ENCODE measurements at places on chromosomes 2 and 18.

DNA sequence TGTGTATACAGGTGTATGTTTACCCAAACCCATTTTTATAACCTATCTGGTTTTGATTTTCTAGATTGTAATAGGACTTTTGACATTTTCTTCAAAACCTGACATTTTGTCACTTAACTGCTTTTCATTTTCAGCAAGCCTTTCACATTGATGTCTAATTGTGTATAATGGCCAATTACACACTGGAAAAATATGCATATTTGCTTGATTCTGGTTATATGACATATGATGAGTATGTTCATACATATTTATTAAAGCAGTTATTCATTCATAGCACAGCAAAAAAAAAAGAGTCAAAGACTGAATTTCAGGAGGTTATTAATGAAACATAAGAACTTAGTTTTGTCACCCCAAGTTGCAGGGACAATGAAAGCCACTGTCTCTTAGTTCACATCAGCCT is 307.7 kb upstream of the TNP1 start:
- DNase-seq: no peak

GRCh38 chr2:8230466-8230865 is 451.4 kb upstream of the ID2 start:
- no peak for DNase-seq

DNA sequence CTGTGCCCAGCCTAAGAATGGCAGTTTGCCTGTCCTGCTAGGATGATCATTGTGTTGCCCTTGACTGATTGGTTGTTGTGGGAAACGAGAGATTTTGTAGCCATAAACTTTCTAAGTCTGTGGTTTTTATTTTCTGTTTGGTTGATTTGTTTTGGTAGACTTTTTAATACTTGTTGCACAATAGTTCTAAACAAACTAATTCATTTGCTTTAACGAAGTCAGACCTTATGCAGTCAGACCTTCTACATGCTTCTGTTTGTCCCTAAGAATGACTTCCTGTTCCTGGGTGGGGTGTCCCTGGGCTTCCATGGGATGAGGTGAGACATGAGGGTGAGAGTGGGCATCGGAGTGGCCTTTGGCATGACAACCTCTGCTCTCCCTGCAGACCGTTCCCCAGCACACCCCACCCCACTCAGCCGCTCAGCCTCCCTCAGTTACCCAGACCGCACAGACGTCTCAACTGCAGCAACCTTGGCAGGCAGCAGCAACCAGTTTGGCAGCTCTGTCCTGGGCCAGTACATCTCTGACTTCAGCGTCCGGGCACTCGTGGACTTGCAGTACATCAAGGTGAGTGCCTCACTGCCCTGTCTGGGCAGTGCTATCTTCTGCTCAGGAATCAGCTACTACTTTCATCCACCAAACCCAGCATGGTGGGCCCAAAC is 7.8 kb upstream of the CNNM3 start:
- no peak for DNase-seq

- no peak for DNase-seq
These were observed 4.3 kb upstream of the CNDP1 start for GRCh38 chr18:74529811-74530583.

GRCh38 chr2:1674276-1674675 is 70.0 kb downstream of the PXDN start:
- DNase-seq: no peak

GRCh38 chr18:9673296-9674251 is 34.5 kb upstream of the RAB31 start:
- DNase-seq: no peak

- no peak for DNase-seq
These were observed 219.8 kb downstream of the DYSF start for GRCh38 chr2:71672826-71673795.

- DNase-seq: no peak
These were observed 91.3 kb upstream of the SEC11C start for GRCh38 chr18:59048378-59048777.

DNA sequence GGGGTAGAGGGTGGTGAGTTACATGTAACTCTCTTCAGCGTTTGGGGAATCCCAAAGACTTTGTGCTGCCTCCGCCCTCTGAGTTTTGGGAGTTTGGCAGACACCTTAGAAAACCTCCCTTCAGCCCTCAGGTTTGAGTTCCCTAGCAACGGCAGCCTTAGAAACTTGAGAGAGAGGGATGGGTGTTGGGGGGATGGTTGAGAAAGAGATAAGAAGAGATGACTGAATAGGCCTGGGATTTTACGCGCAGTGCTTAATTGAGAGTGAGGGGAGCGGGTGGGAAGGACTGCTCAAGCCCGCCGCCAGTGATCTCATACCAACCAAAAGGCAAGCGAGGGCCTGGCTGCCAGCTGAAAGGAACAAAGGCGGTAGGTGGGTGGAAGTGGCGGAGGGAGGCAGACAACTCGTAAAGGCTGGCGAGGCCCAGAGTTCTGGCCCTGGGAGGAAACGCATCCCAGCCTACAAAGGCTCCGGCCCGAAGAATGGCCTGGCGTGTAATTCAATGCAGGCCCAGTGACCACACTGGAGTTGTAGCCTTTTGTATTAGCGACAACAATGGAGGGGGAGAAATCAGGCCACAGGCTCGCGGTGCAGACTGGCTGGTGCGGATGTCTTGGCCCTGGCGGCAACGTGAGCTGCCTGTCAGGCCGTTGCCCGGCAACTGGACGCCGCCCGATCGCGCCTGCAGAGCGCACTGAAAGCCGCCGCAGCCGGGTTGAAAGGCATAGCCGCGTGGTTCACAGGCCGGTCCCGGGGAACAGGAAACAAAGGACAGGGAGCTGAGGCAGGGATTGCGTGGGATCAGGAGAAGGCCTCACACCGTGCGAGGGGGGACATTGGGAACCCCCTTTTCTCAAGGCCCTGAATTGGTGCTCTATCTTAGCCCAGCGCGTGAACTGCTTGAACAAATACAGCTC is 39.9 kb upstream of the DARS1 start:
- no peak for DNase-seq

DNA sequence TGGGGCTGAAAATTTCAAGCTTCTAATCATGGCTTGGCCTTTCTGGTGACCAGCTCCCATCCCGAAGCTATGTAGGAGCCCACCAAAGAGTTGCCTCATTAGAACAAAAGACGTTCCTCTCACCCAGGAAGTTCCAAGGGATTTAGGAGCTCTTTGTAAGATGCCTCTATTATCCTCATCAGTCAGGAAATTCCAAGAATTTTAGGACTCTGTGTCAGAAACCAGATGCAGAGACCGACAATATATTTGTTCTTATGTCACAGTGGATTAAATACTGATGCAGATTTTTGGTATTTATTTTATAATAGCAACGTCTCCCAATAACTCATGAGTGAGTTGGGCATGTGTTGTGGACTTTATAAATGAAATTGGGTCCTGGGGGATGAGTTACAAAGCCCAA is 91.8 kb upstream of the SKOR2 start:
- no peak for DNase-seq

GRCh38 chr2:8822218-8822617 is 15.2 kb downstream of the KIDINS220 start:
- DNase-seq: no peak

- DNase-seq: no peak
These were observed 98.0 kb downstream of the PTGR3 start for GRCh38 chr18:75110846-75111415.

GRCh38 chr2:128069769-128070168 is 21.2 kb upstream of the UGGT1 start:
- DNase-seq: no peak

- DNase-seq: no peak
These were observed 284.0 kb upstream of the GCFC2 start for GRCh38 chr2:75994759-75995158.

DNA sequence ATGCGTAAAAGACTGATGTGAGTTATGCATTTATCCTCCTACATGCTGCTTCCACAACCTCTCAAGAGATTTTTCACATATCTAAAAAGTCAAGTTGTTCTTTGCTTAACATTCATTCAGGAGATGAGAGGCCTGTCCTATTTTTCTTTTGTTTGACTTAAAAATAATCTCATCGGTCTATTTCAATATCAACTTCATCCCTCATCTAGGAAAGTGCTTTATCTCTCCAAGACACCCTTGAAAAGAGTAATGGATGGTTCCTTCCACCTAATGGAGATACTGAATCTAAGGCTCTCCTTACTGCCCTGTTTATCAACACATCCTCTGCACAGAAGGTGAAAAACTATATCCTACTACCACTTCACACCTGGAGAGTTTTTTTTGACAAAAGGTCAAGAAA is 2.4 kb downstream of the NFE2L2 start:
- no peak for DNase-seq

DNA sequence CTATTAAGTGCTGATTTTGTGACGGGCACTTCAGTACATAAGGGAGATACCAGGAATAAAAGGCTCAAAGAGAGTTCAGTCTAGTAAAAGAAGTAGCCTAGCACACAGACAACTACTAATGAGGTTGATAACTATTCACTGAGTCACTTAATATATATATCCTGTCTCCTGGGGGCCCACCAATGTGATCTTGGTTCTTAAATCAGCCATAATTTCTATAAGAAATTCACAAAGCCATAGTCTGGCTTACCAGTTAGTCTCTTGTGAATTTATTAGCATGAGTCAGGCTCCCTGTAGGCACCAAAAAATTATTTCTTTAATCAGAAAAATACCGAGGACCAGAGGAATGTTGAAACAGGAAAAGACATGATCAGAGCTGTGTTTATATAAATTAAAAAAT is 10.4 kb downstream of the KCNE4 start:
- DNase-seq: no peak

DNA sequence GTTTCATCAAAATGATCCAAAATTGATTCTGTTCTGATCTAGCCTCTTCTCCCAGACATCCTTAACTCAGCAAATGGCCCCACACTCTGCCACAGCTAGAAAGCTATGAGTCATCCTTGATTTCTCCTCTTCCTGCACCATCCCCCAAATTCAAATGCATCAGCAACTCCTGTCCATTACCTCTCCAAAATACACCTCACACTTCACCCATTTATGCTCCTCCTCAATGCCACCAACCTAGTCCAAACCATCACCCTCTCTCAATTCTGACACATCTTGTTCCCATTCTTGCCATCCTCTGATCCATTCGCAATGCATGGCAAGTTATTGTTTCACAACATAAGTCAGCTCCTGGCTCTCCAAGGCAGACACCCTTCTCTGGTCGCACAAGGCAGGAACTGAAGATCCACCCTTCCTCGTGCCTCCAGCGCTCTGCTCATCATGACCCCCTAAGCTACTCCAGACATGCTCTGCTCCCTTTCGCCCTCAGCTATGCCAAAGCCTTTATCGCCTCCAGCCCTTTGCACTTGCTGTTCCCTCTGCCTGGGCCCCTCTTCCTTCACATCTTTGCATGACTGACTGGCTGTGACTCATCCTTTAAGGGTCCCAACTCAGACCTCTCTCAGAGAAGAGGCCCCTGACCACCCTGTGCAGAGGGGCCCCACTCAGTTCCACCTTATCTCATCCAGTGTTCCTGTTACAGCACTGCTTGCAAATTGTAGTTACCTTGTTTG is 83.6 kb downstream of the MREG start:
- DNase-seq: no peak

All from activated CD4-positive, alpha-beta T cell treated with anti-CD3 and anti-CD28 coated beads, Interleukin-2, amount 50 U/mL, for 24 hours (primary cell).